Regular cardiac myocyte (primary cell): ENCODE measurements at places on chromosomes 3 and 15. TPM values are rescaled to one million over a fixed set of nuclear protein-coding genes. Genes with fewer than 3 reads are reported as not detected.

SOX14 gene
- total RNA-seq, result not detected in 2 replicates

GFM1 gene
- total RNA-seq, result 35.5 and 49.8 TPM in 2 replicates

ITGB5 gene
- 274 and 602 TPM in 2 replicates for total RNA-seq

SUSD5 gene
- 11.3 and 20.7 TPM in 2 replicates for total RNA-seq

OR5K3 gene
- total RNA-seq, result not detected in 2 replicates

ITPR1 gene
- 36.4 and 104 TPM in 2 replicates for total RNA-seq

SLC27A2 gene
- total RNA-seq, result under 0.01 and 2.3 TPM in 2 replicates

APOD gene
- total RNA-seq, result 0.19 and 1.4 TPM in 2 replicates

CEP19 gene
- 3.3 and 5.1 TPM in 2 replicates for total RNA-seq

WDR93 gene
- total RNA-seq, result under 0.01 TPM in 1 of 2 replicates, not detected in the other

IL12A gene
- 1.2 and 1.4 TPM in 2 replicates for total RNA-seq

NPAP1 gene
- under 0.01 TPM in 1 of 2 replicates, not detected in the other for total RNA-seq

PAK6 gene
- total RNA-seq, result 0.56 TPM in 1 of 2 replicates, not detected in the other

PATL2 gene
- under 0.01 and 0.56 TPM in 2 replicates for total RNA-seq

IGSF11 gene
- total RNA-seq, result 0.56 TPM in 1 of 2 replicates, not detected in the other

WDR72 gene
- total RNA-seq, result under 0.01 TPM in 1 of 2 replicates, not detected in the other

HTR3E gene
- total RNA-seq, result not detected in 2 replicates

NDUFB4 gene
- total RNA-seq, result 19.7 and 27.1 TPM in 2 replicates

THRB gene
- 0.19 and 1.4 TPM in 2 replicates for total RNA-seq

COPG1 gene
- 272 and 457 TPM in 2 replicates for total RNA-seq

UBXN7 gene
- total RNA-seq, result 14.4 and 18.6 TPM in 2 replicates

CPNE9 gene
- total RNA-seq, result 0.19 TPM in 1 of 2 replicates, not detected in the other

TMEM207 gene
- not detected in 2 replicates for total RNA-seq
